ENCODE measurements at places on chromosomes 7 and 10. TPM values are rescaled to one million over a fixed set of nuclear protein-coding genes. Genes with fewer than 3 reads are reported as not detected.

Gene PIK3CG
- not detected for total RNA-seq

GRCh38 chr7:157792241-157793086 lies 455.7 kb downstream of the DNAJB6 start:
- no peak overlapping the region for H3K4me3 ChIP-seq
- no peaks in the 10 kb centered on the region for H3K36me3 ChIP-seq
- no peak overlapping the region for H3K27ac ChIP-seq
- H3K27me3 ChIP-seq: no peaks in the 10 kb centered on the region
- no peak for DNase-seq

GRCh38 chr10:119608316-119609155 lies 11.8 kb upstream of the TIAL1 start:
- no peak overlapping the region for H3K4me3 ChIP-seq
- no peaks in the 10 kb centered on the region for H3K4me1 ChIP-seq
- H3K36me3 ChIP-seq: no peaks in the 10 kb centered on the region
- DNase-seq: no peak
- no peak overlapping the region for H3K27ac ChIP-seq
- no peaks in the 10 kb centered on the region for H3K27me3 ChIP-seq

Gene WNT8B
- not detected for total RNA-seq

DNA sequence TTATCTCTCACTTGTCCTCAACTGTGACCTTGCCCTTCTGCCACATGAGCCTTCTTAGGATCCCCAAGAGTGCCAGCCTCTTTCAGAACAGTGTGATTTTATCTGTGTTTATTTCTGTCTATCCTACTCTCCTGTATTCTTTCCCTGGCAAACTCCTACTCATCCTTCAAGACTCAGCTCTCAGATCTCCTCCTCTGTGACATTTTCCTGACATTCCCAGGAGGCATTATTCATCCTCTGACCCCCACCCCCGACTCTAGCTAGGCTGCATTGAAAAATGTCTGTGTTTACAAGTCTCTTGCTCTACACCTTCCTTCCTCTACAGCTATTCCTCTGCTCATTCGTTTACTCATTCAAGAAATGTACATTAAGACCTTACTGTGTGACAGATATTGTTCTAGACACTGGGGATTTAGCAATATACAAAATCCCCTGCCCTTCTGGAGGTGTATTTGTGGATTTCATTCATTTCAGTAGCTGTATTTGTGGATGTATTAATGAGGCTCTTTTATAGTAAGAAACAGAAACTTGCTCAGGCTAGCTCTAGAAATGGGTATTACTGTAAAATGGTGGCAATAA lies 61.4 kb upstream of the COMTD1 start:
- H3K36me3 ChIP-seq: no peaks in the 10 kb centered on the region
- no peak overlapping the region for H3K4me3 ChIP-seq
- H3K27me3 ChIP-seq: no peaks in the 10 kb centered on the region
- peaks cover 21% of the 10 kb centered on the region for H3K4me1 ChIP-seq

GRCh38 chr10:3452683-3453361 lies 280.2 kb upstream of the PITRM1 start:
- H3K27me3 ChIP-seq: no peaks in the 10 kb centered on the region
- peaks cover 26% of the 10 kb centered on the region for H3K4me1 ChIP-seq
- peak overlapping the region; percentile 31 for H3K4me3 ChIP-seq
- peak overlapping the region; percentile 94 for H3K27ac ChIP-seq

DNA sequence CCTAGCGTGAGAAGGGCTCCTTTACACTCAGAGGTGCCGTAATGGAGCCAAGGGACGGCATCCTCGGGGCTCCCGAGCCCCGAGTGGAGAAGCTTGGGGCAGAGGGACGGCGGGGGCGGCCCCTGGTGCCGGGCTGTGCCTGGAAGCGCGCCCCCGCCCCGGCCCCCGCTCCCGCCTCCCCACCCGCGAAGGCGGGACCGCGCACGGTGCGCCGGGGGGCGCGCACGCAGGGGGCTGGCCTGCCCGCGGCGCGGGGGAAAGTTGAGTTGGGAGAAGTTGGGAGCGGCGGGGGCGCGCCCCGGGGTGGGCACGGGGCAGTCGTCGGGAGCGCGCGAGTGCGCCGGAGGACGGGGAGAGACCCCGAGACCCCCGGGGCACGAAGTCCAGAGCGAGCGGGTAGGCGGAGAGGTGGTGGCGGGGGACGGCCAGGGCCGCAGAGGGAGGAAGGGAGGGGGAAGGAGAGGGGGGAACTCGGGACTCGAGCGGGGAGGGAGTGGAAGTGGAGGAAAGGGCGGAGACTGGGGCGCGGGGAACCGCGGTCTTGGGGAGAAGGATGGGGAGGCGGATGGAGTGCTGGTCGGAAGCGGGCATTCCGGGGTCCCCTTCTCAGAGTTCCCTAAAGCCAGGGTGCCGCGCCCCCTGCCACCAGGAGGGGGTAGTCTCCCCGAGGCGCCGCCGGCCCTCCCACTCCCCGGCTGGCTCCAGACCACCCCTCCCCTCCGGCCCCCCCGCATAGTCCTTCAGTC lies at the start of gene SLC4A2:
Gene SLC4A2, plus strand, starts transcription at position 223 of the 746 bp plus-strand sequence. CDS start 2,399 bp downstream, outside the sequence.
- H3K36me3 ChIP-seq: peaks cover 3% of the 10 kb centered on the region
- H3K27ac ChIP-seq: peak within 1 kb of the TSS; percentile 93
- DNase-seq: peak; percentile 99
- peaks cover 48% of the 10 kb centered on the region for H3K4me1 ChIP-seq
- H3K27me3 ChIP-seq: no peaks in the 10 kb centered on the region

Gene MYL7
- total RNA-seq: not detected

- no peak overlapping the region for H3K27ac ChIP-seq
- no peak overlapping the region for H3K4me3 ChIP-seq
Observed at GRCh38 chr7:14770614-14771013, 131.9 kb downstream of the DGKB start.

Gene ADIRF
- 18.3 TPM for total RNA-seq

GRCh38 chr10:132110111-132110521 lies 44.4 kb downstream of the JAKMIP3 start:
- no peaks in the 10 kb centered on the region for H3K4me1 ChIP-seq
- DNase-seq: no peak
- no peak overlapping the region for H3K4me3 ChIP-seq
- no peak overlapping the region for H3K27ac ChIP-seq
- no peaks in the 10 kb centered on the region for H3K27me3 ChIP-seq

All from osteoblast (primary cell).